ENCODE measurements at places on chromosomes 11 and 22.

- DNase-seq: no peak
Measured at GRCh38 chr11:104650234-104650633, 248.0 kb downstream of the CASP12 start.

DNA sequence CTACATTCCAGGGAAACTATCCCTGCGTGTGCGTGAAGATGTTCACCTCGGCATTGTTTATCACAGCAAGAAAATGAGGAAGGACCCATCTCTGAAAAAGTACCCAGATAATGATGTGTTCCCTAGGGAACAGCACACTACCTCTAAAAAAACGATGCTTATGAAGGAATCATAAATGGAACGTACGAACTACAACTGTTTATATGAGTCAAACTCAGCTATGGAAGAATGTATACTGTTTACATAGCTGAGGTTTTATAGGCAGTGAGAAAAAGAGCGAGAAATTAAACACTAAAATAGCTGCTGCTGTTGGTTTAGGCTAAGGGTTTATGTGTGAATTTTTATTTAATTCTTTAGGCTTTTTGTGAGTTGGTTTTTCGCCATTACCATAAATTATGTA, 48.9 kb downstream of the APOL1 start:
- DNase-seq: no peak

GRCh38 chr11:46248289-46249102, 29.0 kb upstream of the CREB3L1 start:
- DNase-seq: no peak

DNA sequence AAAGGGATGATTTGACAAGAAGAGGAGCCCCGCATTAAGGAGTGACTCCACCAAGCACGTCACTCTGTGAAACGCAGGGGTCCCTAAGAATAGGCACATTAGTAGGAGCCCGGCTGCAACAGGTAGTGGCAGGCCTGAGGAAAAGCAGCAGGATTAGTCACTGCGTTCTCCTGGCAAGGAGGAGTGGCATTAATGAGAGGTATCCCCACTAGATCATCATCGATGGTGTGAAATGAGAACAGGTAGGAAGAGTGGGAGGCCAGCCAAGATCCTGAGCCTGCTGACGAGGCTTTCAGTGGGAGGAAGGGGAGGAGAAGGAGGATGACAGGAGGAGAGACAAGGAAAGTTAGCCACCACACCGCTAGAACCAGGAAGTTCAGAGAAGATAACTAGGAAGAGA, 38.6 kb downstream of the NRXN2 start:
- no peak for DNase-seq

- DNase-seq: no peak
Measured at GRCh38 chr22:44645083-44645482, 56.9 kb upstream of the PRR5 start.

DNA sequence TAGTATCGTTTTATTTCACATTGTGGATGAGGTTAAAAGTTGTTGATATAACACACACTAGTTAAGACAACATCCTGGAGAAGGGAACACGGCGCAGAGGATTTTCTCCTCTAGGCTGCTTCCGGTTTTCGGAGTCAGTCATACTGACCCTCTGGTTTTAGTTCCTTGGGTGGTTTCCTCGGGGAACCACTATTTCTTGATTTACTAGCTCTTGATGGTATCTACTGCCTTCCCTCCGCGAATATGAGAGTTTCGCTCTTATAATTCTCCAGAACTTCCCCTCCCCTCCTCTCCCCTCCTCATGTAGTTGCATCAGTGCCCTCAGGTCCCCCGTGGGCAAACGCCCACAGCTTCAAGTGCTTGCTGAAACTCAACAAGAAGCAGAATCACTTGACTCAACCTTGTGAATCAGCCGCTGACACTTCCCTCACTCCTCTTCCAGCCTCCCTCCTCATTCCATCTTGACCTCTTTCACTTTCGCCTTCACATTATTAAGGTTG, 15.9 kb upstream of the APOBEC3A start:
- DNase-seq: no peak

GRCh38 chr11:75400146-75400865, 988 bp downstream of the RPS3 start:
- peak; percentile 3 for DNase-seq
